ENCODE measurements at places on chromosomes 5 and 9. TPM values are rescaled to one million over a fixed set of nuclear protein-coding genes. Genes with fewer than 3 reads are reported as not detected.

DNA sequence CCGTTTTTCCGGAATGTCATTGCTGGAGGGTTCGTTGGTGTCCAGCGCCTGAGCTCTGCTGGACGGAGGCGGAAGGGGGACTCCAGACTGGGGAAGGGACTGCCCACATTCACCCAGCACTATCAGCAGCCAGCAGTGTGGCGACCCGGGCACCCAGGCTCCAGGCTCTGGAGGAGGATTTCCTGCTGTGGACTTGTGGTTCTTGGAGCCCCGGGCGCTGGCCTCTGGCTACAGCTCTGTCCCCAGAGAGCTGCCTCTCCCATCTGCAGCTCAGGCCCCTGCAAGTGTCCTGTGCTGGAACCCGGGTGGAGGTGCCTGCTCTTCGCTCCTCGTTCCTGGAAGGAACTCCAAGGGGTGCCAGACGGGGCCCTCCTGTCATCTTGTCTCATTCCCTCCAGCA, 152.6 kb downstream of the RGS3 start:
- DNase-seq, result no peak

DNA sequence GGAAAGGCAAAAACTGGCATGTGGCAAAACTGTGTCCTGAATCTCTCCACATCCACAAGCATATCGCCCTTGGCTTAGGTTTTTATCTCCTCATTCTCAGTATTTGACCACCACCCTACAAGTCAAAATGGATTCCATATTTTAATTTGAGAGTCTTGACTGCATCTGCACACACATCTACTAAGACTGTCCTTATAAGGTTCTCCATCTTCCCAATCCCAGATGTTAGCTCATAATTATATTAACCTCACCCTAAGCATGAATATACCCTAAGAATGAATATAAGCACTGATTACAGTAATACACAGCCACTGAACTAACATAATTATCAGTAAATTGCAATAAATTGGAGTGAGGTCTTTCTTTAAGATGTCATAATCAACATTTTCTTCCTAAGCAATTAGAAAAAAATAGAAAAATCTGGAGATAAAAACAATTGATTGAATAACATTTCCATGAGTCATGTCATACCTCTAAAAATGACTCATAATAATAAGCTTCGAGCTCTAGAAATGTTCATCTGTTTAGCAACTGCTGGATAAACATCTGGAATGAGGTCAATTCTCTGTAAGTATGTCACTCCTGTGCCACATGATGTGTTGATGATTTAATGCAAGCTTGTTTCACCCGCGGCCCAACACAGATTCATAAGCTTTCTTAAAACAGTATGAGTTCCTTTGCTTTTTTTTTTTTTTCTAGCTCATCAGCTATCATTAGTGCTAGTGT, 39.9 kb upstream of the PAM start:
- DNase-seq, result peak; percentile 77

The ENDOG gene
- total RNA-seq, result 18.0 TPM

GRCh38 chr9:129254566-129255287, 76.7 kb upstream of the IER5L start:
- no peak for DNase-seq

DNA sequence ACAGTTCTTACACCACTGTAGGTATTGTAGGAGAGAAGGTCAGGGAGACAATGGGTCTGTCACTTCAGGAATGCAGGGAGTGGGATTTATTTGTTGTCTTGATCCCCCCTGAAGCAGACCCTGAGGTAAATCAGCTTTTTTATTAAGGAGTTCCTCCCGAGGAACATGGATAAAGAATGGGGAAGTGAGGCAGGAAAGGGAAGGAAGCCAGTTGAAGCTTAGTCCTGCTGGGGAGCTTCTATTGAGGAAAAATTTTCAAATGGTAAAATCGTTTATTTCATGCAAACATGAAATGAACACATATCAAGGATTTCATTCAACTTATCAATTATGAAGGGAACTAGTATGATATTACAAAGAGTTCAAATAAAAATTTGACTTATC, 318.6 kb upstream of the PIK3R1 start:
- no peak for DNase-seq

- no peak for DNase-seq
Measured at GRCh38 chr9:131971482-131972074, 108.1 kb downstream of the MED27 start.

- no peak for DNase-seq
Measured at GRCh38 chr9:37512437-37512836, 26.7 kb downstream of the POLR1E start.

The PCDHA9 gene
- not detected for total RNA-seq

- DNase-seq, result no peak
Measured at GRCh38 chr5:135481387-135481786, 29.2 kb upstream of the TIFAB start.

The AP3B1 gene
- total RNA-seq, result 46.7 TPM

DNA sequence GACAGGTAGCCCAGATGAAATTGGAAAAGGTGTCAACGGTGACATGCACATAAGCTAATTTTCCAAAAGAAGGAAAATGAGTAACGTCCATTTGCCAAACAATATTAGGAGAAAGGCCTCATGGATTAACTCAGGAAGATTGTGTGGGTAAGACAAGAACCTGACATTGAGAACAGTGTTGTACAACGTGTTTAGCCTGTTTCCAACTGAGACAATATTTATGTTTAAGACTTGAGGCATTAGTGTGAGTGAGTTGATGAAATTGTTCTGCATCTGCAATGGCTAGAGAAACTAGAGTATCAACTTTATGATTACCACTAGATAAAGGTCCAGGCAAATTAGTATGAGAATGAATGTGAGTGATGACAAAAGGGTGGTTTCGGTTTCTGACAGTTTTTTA, 191.3 kb upstream of the RAI14 start:
- no peak for DNase-seq

GRCh38 chr5:27875148-27875547, 836.8 kb upstream of the CDH9 start:
- no peak for DNase-seq

DNA sequence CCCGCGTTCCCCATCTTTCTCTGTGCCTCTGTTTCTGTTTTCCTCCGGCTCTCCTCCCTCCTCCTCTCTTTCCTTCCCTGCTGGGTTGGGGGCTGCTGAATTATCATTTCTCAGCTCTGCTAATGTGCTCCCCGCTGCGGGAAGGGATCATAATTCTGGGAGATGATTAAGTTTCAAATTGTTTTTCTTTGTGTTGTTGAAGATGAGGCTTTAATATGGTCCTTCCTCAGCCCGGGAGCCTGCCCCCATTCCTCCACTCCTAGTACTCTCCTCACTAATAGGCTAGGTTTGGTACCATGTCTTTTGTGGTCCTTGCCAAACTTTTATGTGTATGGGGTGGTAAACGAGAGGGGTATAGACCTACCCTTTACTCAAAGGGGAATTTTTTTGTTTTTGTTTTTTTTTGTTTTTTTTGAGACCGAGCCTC, 5.7 kb upstream of the PCDH1 start:
- DNase-seq, result no peak

The PTPA gene
- 121 TPM for total RNA-seq

GRCh38 chr9:27442464-27442863, 81.6 kb upstream of the IFNK start:
- no peak for DNase-seq

The TBC1D2 gene
- total RNA-seq, result 3.6 TPM
